ENCODE measurements at places on chromosomes 6 and 20.
A peak's percentile ranks its signal among the peaks of the same experiment; 100 is the strongest.

DNA sequence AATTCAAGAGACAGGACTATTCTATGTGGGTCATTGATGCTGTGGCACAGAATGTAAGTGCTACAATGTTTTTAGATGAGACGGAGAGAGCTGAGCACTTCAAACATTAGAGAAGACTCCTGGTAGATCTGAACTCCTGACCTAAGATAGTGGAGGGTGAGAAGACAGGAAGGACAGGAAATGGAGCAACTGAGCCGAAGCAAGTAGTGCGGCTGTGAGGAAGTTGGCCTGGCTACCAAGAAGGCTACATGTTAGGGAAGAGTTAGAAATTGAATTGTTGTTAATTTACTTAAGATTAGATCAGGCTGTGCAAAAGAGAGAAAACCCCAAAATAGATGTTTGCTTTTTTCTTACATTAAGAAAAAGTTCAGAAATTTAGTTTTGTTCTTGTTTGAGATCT is 14.4 kb upstream of the MLIP start:
- DNase-seq = no peak

- DNase-seq = no peak
Measured at GRCh38 chr6:50849796-50850180, 31.1 kb downstream of the TFAP2B start.

DNA sequence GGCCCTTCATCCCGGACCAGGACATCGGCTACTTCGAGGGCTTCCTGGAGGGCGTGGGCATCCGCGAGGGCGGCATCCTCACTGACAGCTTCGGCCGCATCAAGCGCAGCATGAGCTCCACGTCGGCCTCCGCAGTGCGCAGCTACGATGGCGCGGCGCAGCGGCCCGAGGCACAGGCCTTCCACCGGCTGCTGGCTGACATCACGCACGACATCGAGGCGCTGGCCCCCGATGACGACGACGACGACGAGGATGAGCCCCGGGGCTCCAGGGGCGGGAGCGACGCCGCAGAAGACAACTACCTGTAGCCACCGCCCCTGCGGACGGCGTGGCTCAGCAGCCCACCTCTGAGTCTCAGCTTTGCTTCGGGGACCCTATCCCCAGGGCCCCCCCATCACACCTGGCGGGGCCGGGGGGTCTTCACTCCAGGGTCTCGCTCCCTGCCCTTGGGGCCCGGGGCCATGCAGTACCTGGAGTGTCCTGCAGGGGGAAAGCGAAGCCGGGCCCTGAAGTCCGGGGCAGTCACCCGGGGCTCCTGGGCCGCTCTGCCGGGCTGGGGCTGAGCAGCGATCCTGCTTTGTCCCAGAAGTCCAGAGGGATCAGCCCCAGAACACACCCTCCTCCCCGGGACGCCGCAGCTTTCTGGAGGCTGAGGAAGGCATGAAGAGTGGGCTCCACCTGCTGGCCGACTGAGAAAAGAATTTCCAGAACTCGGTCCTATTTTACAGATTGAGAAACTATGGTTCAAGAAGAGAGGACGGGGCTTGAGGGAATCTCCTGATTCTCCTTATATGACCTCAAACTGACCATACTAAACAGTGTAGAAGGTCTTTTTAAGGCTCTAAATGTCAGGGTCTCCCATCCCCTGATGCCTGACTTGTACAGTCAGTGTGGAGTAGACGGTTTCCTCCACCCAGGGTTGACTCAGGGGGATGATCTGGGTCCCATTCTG is 20.8 kb upstream of the HCK start:
- peak; percentile 53 for DNase-seq

- no peak for DNase-seq
Measured at GRCh38 chr6:4615891-4616290, 160.3 kb upstream of the CDYL start.

DNA sequence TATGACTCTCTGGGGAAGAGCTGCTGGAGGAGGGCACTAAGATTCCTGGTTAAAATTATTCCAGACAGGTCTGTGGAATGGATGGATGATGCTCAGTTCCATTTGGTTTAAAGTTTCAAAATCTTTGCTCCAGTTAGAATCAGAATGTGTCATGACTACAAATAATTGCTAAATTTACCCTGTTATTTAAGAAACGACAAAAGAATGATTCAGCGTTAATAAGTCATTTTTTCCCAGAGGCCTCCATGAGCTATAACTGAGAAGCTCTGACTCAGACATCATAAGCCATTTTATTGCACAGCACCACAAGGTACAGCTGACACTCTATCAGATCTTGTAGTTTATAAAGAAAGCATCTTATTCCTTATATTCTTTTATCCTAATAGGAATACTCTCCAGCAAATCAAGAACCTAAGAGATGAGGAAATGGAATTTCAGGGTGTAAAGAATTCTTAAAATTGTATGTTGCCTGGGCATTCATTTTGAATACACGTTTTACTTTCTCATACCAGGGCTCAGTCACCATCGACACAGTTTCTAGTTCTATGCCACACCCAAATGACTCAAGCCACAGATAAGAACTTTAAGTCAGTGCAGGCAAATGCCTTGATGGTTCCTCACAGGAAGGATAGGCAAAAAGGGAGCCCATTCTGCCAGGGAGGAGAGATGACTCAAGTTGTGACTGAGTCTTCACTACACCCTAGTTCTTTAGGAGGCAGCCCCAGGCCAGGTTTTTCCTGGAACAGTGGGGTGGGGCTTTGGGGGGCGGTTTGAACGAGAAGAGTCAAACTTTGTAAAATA is 636.0 kb downstream of the MMUT start:
- DNase-seq = no peak

GRCh38 chr20:45502561-45502960 is 12.9 kb downstream of the SPINT3 start:
- DNase-seq = no peak

DNA sequence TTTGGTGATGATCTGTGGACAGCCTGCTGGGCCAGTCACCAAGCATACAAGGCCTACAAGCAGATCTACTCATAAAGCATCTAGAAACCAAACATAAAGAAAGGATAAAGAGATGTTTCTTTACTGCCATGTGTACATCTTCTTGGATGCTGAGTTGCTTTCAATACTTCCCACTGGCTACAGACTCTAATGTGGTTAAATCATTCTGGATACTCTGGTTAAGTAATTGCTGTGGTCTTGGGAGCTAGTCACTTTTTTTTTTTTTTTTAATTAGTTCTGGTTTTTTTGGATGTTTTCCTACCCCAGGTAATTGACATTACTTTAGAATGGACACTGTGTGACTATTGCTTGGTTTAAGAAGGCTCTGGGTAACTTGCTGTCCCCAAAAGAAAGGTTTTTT is 215.4 kb upstream of the RUNX2 start:
- no peak for DNase-seq

GRCh38 chr6:169830876-169831275 is 79.5 kb downstream of the ERMARD start:
- no peak for DNase-seq

- DNase-seq = no peak
Measured at GRCh38 chr20:23021951-23022350, 13.2 kb upstream of the SSTR4 start.

DNA sequence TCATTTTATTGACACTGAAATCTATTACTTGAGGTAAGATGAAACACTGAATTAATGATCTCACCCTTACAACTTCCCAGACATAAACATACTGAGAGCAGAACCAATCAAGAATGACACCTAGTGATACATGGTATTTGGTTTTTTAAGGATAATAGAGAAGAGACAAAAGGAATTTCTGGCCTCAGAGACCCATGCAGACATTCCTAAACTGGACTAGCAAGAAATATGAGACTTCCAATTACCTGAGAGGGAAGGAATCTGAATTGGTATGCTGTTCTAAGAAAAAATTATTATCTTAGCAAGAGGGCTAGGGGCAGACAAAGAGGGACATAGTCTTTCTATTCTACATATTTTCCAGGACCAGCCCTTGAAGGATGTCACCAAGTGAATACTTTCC is 141.1 kb downstream of the BMP5 start:
- DNase-seq = no peak

- no peak for DNase-seq
Measured at GRCh38 chr20:20527661-20528060, 159.8 kb downstream of the INSM1 start.

- no peak for DNase-seq
Measured at GRCh38 chr20:25548613-25549086, 36.7 kb downstream of the NINL start.

GRCh38 chr6:105370351-105370750 is 32.5 kb downstream of the PREP start:
- no peak for DNase-seq

DNA sequence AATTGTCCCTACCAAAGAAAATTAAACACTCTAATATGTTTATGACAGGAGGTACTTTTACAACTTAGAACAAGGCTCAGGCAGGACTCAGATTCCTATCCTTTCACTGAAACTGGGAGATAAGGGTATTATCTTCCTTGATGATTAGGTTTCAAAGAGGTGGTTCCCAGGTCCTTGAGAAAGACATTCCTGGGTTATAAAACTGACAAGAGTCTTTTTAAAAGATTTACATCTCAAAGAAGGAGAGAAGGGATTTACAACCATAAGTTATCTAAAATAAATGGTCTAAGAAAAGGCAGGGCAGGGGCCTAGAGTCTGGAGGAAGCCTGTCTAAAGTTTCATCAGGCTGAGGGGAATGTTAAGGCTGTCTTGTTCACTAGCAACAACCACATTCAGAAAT is 1492.5 kb downstream of the HACE1 start:
- DNase-seq = no peak

- no peak for DNase-seq
Measured at GRCh38 chr6:7912024-7912423, 1.4 kb upstream of the TXNDC5 start.

GRCh38 chr6:158987657-158988056 is 12.3 kb downstream of the RSPH3 start:
- DNase-seq = no peak

DNA sequence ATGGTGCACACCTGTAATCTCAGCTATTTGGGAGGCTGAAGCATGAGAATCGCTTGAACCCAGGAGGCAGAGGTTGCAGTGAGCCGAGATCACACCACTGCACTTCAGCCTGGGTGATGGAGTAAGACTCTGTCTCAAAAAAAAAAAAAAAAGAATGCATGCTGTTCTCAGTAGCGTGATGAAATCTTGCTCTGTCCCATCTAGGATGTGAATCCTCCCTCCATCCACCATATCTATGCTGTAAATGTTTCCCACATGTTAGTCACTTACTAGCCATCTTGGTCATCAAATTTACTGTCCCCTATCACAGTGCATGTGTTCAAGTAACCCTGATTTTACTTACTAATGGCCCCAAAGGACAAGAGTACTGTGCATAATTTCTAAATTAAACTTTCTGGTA is 315.4 kb upstream of the TBX18 start:
- no peak for DNase-seq

- DNase-seq = no peak
Measured at GRCh38 chr6:19472153-19472552, 365.0 kb upstream of the ID4 start.

DNA sequence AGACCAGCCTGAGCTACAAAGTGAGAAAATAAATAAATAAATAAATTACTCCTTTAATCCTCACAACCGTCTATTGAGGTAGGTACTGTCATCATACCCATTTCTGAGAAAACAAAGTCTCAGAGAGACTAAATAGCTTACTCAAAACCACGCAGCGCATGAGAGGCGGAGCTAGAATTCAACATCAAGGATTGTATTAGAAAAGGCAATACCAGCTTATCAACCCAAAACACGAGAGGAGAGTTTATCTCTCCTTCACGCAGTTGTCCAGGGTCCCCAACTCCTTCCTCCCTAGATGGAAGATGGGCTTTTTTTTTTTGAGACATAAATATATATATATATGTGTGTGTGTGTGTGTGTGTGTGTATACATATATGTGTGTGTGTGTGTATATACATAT is 12.2 kb downstream of the HNF4A start:
- no peak for DNase-seq

DNA sequence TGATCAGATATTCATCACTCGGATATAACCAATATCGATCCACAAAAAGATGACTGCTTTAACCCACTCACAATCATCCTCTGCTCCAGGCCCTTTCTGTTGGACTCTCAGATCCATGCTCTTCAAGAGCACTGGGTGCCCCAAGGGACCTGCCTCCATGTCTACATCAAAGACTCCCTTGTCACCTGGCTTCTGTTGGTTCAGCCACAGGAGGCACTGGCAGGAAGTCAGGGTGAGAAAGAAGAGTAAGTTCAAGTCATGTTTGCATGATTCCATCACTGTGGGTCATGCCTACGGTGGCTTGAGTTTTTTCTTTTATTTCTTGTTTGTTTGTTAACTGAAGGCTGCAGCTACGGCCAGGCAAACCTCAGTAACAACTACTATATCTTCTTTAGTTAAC is 243.3 kb downstream of the ADGRG6 start:
- no peak for DNase-seq

DNA sequence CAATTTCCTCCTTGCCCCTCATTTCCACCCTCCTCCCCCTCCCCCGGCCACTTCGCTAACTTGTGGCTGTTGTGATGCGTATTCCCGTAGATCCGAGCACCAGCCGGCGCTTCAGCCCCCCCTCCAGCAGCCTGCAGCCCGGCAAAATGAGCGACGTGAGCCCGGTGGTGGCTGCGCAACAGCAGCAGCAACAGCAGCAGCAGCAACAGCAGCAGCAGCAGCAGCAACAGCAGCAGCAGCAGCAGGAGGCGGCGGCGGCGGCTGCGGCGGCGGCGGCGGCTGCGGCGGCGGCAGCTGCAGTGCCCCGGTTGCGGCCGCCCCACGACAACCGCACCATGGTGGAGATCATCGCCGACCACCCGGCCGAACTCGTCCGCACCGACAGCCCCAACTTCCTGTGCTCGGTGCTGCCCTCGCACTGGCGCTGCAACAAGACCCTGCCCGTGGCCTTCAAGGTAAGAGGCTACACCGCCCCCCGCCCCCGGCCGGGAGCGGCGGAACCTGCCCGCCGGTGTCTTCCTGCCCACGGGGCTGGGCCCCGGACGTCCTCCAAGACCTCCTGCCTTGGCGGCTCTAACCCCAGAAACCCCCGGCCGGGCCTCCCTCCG is 44.9 kb upstream of the SUPT3H start:
- DNase-seq = no peak

GRCh38 chr6:164640956-164641355 is 668.4 kb downstream of the C6orf118 start:
- DNase-seq = no peak

GRCh38 chr6:130900913-130901312 is 73.7 kb downstream of the SMLR1 start:
- DNase-seq = no peak

Measured in NCI-H187 (cell line).